Activated CD4-positive, alpha-beta T cell treated with anti-CD3 and anti-CD28 coated beads, Interleukin-2, amount 50 U/mL, for 4 hours (primary cell): ENCODE measurements at places on chromosomes 11 and 22.

GRCh38 chr22:49228431-49229037, 599.1 kb downstream of the BRD1 start:
- DNase-seq: no peak

GRCh38 chr22:41425660-41426365, 20.8 kb downstream of the TOB2 start:
- DNase-seq: no peak

DNA sequence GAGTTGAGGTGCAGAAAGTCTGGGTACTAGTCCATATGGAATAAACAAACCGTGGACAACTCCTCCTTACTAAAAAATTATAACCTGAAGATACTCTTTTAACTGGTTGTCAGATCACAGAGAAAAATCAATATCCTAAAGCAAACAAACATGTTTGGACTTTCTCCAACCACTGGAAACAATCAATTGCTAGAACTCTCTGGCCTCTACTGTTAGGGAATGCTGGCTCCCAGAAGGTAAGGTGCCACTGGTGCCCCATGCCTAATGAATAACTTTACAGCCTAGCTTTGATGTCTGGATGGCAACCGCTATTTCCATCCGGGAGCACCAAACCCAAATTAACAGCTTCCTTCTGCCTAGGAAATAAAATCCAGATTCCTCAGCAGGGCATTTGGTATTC, 74.5 kb downstream of the AMBRA1 start:
- DNase-seq: no peak

- no peak for DNase-seq
Measured at GRCh38 chr11:65426839-65427690, 4.5 kb downstream of the NEAT1 start.

DNA sequence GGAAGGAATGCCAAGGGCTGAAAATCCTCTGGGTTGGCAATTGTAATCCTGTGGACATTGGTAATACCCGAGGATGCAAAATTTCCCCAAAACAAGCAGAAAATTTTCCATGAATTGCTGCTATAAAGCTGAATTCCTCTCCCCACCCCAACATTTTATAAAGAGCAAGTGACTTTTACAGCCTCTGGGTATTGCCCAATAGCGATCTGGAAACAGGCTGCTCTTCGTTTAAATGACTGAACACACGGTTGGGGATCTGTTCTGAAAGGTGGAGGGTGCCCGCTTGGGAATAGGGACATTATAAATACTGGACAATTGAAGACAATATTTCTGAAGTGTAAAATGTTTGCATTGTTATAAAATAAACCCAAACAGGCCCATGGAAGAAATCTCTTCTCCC, 20.6 kb downstream of the EHF start:
- no peak for DNase-seq

- DNase-seq: no peak
Measured at GRCh38 chr11:59201353-59201752, 11.4 kb downstream of the MPEG1 start.

DNA sequence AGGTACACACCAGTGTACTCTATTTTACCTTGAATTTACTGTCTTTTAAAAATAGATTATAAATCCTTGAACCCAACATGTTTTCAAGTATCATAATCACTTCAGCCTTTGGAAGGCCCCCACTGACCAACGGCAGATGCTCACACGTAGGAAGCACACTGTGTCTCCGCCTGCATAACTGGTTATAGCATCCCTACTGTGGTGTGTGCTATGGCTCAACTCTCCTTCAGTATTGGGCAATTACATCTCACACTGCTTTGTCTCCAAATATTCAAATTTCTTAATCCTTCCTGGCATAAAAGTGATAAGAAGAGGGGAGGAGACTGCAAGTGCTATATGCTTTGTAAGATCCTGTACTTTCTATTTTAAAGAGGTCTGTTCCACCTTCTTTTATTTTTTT, 165.7 kb downstream of the CADM1 start:
- DNase-seq: no peak

DNA sequence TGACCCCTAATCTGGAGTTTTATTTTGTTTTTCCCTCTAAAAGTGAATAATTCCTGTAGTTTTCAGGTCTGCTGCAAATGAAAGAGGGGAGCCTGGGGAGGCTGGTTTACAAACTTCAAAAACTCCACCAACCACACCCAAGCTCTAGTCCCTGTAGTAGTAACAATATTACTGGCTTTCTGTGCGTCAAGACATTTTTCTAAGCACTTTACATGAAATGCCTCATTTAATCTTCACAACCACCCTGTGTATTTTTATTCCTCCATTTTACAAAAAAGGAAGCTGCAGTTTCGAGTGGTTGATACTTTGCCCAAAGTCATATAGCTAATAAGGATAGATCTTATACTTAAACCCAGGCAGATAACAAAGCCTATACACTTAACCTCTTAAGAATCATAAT, 23.5 kb downstream of the CTNND1 start:
- DNase-seq: no peak

DNA sequence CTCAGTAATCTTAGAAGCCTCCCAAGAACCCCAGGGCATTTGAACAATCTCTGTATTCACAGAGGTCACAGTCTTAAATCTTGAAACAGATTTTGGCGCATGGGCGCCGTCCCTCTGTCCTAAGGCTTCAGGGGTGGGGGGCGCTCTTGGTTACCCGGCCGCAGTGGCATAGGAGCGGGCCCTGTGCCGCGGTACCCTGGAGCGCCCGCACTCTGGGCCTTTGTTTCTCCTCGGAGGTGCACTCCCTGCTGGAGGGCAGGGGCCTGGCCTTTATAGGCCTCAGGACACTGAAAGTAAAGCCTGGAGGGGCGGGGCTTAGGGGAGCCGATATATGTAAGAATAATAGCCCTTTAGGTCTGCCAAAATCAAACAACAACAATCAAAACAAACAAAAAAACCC, 197.3 kb upstream of the FOLH1 start:
- no peak for DNase-seq

DNA sequence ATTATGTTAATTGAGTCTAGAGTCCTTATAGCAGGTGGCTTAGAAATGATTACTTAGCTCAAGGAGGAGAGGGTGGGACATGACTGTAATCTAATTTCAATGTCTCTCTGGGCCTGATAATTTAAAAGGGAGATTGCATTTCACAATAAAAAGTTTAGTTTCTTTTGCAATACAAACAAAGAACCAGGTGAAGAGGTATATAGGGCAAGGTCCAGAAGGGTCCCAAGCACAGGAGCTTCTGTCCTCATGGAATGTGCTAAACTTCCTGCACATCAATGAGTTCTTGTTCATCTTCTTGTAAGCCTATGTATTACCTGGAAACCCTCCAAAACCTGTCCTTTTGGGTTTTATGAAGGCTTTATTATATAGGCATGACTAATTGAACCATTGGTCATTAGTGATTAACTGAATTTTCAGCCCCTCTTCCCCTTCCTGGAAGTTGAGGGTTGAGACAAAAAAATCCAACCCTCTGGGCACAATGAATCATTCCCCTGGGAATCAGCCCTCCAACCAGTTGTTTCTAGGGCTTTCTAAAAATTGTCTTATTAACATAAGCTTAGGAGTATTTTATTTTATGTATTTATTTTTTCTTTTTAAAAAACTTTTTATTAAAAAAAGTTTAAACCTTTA, 37.6 kb downstream of the MS4A2 start:
- DNase-seq: no peak

DNA sequence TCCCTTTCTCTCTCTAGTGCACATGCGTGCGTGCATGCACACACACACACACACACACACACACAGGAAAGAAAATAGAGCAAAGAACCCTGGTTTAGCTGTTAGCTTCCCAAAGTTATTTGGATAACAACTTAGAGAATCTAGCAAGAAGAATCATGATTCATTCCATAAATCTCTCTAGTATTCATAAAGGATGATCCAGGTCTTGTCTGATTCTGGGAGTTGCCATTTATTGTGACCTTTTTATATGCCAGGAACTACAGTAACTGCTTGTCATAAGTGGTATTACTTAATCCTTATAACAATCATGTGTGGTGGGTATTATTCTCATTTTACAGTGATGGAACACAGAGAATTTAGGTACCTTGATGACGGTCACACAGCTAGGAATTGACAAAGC, 141.5 kb upstream of the MTMR2 start:
- DNase-seq: no peak

DNA sequence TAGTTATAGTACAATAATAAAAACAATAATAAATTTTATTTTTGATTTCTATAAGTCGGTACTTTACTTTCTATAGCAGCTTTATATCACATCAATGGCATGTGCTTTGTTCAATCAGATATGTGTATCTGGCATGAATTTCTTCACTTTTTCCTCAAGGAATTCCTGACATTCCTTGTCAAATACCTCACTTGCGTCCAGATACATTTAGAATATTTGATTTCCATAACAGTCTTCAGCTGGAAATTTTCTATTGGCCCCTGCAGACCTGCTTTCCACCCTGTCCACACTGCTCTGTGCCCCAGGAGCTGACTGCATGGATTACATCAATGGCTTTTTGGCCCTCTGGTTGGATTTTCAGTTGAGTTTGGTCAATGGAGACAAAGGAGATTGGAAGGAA, 93.2 kb downstream of the FAR1 start:
- no peak for DNase-seq

DNA sequence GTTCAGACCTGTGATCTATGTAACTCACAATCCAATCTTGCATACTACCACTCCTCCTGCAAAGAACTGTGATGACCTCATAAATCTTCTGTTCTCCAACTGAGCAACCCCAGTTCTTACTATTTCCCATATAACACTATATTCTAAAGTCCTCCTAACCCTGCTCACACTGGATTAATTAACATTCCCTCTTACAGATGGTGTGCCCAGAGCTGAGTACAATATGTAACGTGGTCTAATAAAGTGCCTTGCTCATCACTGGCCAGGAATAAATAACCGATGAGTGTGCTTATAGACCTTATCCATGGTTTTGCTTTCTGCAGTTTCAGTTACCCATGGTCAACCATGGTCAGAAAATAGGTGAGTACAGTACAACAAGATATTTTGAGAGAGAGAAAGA, 28.6 kb downstream of the PRCP start:
- no peak for DNase-seq

GRCh38 chr11:75496305-75496752, 29.4 kb downstream of the GDPD5 start:
- no peak for DNase-seq

DNA sequence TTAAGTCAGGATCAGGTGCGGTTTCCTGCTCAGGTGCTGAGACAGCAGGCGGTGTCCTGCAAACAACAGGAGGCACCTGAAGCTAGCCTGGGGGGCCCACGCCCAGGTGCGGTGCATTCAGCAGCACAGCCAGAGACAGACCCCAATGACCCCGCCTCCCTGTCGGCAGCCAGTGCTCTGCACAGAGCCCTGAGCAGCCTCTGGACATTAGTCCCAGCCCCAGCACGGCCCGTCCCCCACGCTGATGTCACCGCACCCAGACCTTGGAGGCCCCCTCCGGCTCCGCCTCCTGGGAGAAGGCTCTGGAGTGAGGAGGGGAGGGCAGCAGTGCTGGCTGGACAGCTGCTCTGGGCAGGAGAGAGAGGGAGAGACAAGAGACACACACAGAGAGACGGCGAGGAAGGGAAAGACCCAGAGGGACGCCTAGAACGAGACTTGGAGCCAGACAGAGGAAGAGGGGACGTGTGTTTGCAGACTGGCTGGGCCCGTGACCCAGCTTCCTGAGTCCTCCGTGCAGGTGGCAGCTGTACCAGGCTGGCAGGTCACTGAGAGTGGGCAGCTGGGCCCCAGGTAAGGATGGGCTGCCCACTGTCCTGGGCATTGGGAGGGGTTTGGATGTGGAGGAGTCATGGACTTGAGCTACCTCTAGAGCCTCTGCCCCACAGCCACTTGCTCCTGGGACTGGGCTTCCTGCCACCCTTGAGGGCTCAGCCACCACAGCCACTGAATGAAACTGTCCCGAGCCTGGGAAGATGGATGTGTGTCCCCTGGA, at the start of gene MYO7A:
Gene MYO7A, plus strand, starts transcription at position 327 of the 772 bp plus-strand sequence. CDS start 2,389 bp downstream, outside the sequence.
- no peak for DNase-seq

DNA sequence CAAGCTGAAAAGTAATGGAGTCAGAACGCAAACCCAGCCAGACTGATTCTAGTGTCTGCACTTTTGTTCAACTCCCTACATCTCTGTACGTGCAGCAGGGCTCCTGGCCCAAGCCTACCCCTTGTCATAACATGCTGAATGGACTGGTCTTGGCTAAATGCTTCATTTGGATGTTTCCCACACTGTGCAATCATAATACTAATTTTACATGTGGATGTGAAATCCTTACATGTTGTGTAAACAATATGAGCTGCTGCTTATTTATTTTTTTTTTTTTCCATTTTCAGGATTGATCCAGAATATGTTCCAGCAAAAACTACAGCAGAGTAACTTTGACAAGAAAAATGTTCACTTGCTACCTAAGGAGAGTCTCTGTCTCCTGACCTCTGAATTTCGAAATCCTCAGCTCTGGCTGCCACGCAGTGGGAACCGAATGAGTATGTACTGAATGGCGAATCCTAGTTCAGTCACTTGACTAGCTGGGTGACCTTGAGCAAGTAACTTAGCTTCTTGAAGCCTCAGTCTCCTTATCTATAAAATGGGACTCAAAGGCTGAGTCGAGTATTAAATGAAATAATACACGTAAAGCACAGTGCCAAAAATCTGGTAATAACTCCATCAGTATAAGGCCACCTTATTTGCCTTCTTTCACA, 133.4 kb downstream of the EHF start:
- DNase-seq: no peak

DNA sequence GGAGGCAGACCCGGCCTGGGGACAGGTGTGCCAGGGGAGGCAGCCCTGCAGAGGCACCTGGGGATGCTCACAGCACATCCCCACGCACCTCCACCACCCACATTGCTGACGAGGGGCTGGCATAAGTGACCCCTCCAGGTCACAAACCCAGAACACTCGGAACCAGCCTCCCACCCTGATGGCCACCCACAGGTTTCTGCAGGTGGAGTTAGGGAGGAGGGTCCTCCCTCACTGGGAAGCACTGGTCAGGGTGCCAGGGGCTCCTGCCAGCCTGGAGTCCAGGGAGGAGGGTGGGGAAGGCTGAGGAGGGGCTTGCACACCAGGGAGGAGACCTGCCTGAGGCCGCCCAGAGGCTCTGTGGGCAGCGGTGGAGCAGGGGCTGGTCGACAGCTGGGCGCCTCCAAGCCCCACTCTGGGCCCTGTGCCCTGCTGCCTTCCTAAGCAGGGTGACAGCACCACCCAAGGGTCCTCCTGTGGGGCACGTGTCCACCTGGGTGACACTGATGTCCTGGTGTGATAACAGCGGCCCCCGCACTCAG, 51.0 kb upstream of the CARS1 start:
- DNase-seq: no peak

DNA sequence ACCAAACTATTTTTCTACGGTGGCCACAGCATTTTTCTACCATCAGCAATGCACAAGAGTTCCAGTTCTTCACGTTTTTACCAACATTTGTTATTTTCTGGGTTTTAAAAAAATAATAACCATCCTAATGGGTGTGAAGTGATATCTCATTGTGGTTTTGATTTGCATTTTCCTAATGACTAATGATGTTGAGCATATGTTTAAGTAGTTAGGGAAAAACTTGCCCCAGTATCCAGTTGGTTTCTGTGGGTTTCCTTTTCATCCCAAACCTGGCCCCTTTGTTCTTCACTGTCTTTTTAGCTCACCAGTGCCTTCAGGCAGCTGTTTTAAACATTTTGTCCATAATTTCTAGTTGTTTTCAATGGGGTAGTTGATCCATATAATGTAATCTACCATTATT, 14.7 kb upstream of the PTS start:
- DNase-seq: no peak

GRCh38 chr22:50245214-50246072, 620 bp upstream of the TUBGCP6 start:
- DNase-seq: peak; percentile 81
